ENCODE measurements at places on chromosomes 7 and 10.

GRCh38 chr7:40597517-40597916, 462.7 kb downstream of the SUGCT start:
- no peak for DNase-seq

DNA sequence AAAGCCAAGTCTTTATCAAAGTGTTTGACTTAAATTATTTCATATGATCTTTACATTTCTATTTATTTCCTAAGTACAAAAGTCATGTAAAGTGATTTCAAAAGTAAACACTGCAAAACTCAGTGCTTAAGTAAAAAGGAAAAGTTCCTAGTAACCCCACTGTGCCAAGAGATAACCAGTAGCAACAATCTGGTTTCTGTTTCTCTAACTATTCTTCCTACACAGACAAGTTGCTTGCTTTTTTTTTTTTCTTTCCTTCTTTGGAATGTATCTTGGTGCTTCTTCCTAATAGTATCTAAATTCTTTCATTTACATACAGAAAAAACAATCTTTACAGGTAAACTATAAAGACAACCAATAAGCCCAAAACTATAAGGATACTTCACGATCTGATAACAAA, 3.1 kb downstream of the JCAD start:
- DNase-seq = no peak

- DNase-seq = no peak
Observed at GRCh38 chr10:113498997-113499396, 53.9 kb upstream of the HABP2 start.

DNA sequence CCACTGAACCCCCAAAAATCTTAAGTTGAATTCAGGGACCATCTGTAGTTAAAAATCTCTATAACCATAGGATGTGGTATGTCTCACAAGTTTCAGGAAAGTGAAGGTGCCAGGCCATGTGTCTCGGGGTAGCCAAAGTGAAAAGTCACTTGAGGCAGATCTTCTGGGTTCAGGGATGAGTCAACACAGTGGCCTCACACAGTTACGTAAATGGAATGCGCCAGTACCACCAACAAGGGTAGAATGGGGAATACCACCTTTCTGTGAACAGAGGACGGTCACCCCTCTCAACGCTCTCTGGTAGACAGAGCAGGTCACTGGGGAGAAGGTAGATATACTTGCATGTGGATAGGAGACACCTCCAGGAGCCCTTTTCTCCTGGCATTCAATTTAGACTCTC, 71.4 kb downstream of the ELMO1 start:
- DNase-seq = no peak

- no peak for DNase-seq
Observed at GRCh38 chr10:113948048-113948447, 93.6 kb downstream of the NHLRC2 start.

GRCh38 chr7:95323410-95324129, 762 bp downstream of the PON1 start:
- no peak for DNase-seq

GRCh38 chr10:92575961-92576360, 2.1 kb upstream of the IDE start:
- DNase-seq = no peak
